ENCODE measurements at places on chromosomes 5 and 9.

DNA sequence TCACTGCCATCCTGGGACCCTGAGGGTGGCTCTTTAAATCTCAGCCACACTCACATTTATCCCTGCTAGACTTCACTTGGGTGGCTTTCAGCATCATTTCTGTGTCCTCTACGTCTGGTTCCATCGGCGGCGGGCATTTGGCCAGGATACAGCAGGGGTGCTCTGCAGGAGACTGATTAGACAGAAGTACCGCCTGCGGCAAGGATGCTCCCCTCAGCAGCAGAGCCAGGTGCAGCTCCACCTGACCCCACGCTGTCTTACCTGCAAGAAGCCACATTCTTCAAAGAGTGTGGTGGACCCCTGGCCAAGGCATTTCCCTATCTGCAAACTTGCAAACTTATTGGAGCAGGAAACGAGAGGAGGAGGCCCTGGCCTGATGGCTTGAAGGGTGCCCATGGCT is 309.8 kb upstream of the IRX4 start:
- DNase-seq = no peak

GRCh38 chr9:118162716-118163115 is 458.5 kb downstream of the TLR4 start:
- no peak for DNase-seq

DNA sequence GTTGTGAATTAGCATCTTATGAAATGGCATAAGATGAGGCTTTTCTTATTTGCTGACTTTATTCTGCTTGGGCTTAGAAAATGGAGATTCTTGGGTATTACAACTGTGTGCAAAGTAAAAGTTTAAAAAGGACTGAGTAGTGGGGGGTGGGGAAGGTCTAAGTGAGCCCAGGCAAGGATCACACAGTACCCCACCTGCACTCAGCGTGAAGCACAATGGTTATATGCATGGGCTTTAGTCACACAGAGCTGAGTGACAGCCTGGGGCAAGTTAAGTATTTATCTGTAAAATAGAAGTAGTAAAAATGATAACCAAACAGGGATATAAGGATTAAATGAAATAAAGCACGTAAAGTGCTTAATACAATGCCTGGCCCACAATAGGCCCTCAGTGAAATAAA is 247.4 kb downstream of the FAM114A2 start:
- DNase-seq = no peak

- no peak for DNase-seq
Measured at GRCh38 chr9:134040781-134041648, 15.7 kb downstream of the BRD3OS start.

DNA sequence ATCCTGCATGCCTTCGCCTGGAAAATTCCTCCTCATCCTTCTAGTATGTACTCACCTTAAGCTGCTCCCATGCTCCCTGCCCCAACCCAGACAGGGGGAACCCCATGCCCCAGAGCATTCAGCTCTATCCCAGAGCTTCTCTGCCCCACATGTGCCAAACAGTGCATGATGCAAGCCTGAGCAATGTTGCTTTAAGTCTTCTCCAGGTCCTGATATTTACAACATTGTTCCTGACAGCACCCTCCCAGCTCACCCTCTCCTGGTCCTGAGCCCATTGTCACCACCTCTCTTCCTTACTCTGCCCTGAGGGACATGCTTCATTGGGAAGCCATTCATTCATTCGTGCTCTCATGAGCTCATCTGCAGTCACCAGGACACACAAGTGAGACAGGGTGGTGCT is 23.4 kb upstream of the BARX1 start:
- no peak for DNase-seq

DNA sequence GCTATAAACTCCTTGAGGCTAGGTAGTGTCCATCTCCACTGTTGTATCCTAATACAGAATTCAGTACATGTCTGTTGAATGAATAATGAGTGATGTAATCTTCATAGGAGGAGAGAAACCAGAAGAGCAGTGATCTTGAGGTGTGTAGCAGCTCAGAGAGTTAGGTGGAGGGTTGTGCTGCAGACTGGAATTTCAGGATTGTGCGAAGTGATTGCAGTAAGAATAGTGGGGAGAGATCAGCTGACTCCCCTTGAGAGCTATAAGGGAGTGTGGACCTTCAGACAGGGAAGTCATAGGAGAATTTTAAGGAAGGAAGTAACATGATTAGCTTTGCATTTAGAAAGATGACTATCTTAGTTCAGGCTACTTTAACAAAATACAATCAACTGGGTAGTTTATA is 4.4 kb downstream of the SNX24 start:
- no peak for DNase-seq

DNA sequence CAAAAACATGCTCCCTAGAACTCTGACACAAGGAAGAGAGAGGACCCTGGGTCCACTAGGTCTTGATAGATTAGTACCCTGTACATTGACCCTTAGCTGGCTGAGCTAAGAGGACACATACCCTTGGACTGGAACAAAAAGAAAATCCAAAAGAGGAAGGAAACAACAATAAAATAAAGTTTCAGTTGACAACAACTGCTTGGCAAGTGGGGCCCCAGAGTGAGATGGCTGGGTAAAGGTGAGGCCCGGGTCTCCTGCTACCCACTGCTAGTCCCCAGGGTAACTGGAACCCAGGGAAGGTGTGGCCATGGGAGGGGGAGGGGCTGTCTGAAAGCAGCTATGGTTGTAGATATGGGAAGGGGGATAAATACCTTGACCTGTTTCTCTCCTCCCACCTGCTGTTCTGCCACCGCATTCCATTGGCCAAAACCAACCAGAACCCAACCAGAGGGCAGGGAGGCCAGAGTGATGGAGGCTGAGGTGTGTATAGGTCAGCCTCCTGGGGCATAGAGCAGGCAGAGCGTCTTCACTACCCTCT is 11.7 kb downstream of the TAL2 start:
- DNase-seq = no peak

DNA sequence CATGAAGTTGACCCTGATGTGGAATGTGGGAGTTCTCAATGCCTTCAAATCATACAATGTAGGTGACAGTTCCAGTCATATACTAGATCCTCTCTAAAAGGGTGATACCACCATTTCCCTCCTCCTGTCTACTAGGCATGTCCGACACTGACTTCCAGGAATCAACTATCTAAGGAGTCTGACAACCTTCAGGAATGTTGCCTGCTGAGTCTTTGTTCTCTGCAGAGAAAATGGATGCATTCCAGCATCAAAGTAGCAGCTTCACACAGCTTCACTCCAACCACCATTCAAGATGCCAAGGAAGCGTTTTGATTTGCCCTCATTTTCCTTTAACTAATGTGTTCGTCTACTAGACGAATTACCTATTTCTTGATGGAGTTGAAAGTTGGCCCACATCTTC is 530.2 kb downstream of the EBF1 start:
- DNase-seq = no peak

DNA sequence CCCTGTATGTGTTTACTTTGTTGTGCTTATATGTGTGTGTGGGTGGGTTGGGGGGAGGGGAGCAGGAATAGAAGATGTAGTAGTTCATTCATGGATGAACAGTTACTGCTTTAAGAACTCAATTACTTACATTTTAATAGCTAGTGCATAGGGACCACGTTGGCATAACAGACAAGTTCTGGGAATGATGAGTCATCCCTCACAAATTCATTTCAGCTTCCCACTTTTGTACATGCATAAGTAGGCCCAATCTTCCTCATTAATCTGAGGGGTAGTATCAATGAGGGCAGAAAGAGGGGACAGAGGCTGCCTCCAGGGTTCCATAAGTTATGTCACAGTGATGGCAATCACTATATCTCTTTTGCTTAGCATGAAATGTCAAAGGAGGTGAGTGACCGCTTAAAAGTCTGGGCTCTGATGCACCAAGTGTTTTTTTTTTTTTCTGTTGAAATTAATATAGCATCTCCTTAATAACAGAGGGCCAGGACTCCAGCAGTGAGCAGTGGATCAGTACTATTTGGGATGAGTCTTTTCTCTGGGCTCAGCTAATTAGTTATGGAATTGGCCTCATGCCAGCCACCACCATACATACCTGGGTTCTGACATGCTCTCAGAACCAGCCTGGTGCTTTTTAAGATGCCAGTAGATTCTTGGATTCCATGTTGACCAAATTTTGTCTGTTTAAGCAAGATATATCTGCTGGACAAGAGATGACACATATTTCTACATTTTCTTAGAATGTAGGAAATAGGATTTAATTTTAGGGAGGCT is 37.1 kb downstream of the PRDM6 start:
- DNase-seq = no peak

DNA sequence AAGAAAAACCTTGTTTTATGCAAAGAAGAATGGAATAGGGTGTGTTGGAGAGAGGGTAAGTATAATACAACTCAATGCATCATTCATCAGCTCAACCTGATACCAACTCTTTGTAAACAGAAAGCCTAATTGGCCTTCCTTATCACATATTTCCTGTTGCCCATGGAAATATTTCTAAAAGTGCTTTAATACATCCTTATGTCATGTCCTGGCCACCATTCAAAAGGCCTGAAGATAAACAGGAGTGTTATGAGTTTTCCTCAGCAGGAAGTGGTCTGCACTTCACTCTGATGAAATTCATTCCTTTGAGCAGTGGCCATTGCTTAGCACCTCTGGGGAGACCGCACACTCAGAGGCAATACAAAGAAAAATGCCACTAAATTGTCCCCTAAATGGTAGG is 511.2 kb downstream of the SEMA5A start:
- DNase-seq = no peak

DNA sequence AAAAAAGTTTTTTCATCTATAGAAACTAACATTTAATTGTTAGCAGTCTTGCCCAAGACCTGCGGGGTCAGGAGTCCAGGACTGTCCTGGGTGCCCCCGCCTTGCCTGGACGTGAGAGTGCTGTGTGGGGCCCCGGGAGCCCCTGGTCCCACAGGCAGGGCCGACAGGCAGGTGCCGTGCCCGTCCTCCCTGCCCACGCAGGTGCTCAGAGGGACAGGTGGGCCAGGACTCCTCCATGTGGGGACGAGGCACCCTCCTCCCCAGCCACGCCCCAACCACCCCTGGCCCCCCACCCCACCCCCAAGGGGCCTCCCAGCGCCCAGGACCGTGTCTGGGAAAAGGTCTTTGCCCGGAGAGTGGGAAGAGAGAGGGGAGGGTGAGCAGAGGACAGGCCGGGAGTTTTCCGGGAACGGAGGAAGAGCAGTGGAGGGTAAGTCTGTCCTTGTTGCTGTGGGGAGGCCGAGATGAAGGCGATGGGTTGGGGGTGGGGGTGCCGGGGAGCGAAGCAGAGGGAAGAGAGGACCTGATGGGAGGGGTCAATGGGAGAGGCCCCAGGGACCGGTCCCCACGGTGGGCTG is 2.7 kb upstream of the LCN12 start:
- DNase-seq = no peak

DNA sequence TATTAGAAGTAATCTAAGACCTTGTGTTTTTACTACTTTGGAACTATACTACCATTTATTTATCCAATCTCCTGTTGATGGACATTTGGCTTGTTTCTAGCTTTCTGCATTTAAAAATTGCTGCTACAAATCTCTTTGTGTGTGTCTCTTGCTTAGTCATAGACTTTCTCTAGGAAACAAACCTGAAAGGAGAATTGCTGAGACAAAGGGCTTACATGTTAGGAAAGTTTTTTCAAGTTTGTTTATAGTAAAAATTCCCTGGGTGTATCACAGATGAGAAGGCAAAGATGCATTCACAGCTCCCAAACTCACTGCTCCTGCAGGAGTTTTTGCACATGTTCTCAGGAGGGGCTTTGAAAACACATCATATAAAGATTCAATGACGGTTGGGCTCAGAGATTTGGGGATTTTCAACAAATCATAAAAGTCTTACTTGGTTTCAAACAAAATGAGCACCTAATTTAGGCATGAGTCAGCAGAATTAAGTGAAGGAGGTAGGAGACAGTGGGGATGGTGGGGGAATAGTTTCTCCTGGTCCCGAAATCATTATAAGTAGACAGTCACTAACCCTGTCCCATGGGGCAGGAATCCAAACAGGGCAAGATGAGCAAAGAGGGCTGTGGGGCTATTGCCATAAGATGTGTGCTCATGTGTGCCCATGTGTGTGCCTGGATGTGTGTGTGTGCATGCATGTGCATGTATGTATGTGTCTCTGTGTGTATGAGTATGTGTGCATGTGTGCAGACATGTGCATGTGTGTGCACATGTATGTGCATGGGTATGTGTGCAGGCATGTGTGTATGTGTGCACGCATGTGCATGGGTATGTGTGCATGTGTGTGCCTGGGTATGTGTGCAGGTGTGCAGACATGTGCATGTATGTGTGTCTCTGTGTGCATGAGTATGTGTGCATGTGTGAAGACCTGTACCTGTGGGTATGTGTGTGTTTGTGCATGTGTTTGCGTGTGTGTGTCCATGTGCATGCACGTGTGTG is 43.4 kb upstream of the S1PR3 start:
- DNase-seq = no peak

GRCh38 chr5:117299224-117299935 is 724.8 kb upstream of the SEMA6A start:
- DNase-seq = no peak

DNA sequence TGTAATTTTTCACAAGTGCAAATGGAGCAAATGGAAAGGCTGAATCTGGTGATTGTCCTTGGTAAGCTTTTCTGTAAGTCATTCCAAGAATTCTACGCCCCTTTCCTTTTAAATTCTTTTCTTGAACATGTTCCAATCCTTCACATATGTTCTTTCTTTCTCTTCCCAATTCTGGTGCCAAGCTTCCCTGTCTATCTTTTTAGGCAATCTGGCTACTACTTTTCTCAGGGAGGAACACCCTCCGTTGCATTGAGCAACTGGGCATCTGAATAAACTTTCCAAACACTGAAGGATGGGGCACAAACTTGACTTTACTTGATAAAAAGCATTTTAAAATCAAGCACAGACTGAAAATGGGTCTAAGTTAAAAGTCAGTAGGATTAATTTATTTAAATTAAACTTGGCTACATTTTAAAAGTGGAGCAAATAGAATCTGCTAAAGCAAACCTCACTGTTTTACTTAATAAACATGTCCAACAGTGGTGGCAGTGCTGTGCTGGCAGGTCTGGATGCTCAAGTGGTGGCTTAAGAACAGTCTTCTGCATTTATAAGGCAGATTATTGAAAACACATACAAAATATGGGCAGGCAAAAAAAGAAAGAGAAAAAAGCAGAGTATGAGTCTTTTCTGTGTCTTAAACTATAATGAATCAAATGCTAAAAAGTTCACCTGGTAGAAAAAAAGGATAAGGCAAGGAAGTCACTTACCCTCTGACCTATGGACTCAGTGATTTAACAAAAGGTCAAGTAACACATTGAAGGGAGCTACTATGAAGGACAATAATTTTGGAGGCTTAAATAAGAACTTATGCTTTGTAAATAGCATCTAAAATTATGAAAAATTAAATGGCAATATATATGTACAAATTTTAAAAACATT is 5.4 kb downstream of the ELL2 start:
- no peak for DNase-seq

DNA sequence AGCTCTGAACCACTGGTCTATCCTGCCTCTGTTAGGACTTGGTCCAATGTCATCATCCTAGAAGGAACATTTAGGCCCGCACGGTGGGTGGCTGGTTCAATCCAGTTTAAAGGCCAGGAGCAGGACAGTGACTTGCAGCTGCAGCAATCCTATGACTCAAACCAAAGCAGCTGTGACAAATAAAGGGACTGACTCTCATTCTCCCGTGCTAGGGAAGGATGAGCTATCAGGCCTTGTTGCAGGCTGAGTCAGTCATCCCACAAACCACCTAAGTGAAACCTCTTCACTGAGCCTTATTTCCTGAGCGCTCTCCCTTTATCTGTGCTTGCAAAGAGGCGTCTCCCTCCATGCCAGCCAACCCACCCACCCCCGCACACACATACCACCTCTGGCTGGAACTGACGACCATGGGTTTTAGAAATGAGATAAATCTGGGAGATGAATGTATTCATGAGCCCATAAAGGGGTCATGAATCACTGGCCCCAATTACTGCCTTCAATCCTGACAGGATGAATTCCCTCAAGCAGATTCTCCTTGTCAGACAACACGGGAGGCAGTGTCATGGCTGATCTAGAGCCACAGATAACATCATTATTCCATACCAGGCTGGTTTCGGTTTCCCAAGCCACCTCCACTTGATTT is 93.4 kb downstream of the KCNIP1 start:
- DNase-seq = no peak

All from right forelimb (tissue), 1 donor.